Vagina (tissue), 2 donors: ENCODE measurements at places on chromosomes 12 and 14. TPM values are rescaled to one million over a fixed set of nuclear protein-coding genes. Genes with fewer than 3 reads are reported as not detected.

- H3K4me1 ChIP-seq = peaks cover 8% of the 10 kb centered on the region
- H3K4me3 ChIP-seq = no peak overlapping the region
- no peaks in the 10 kb centered on the region for H3K27me3 ChIP-seq
- DNase-seq = no peak
- H3K27ac ChIP-seq = no peak overlapping the region
Observed at GRCh38 chr14:84080944-84081343, 1449.0 kb upstream of the FLRT2 start.

DNA sequence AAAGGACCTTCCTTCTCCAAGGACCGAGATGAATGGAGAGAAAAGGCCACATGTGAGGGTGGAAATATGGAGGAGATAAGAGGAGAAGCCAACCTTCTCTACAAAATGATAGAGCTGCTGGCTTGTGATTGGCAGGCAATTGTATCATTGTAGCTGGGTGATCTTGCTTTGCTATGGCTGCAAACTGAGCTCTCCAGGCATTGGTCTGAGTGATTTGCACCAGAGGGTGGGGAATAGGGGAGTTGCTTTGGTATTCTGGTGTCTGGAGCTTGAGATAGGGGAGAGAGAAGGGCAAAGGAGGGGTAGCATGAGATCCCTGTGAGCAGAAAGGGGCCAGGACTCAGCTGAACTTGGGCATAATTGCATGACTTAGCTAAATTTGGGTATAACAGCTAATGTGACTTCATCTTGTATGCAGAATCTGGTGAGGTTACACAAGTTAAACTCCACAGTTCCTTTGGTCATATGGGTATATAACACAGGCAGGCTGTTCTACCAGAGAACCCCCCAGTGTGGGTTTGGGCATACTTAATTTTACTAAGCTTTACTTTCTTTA is 72.0 kb downstream of the FOS start:
- no peaks in the 10 kb centered on the region for H3K4me1 ChIP-seq
- DNase-seq = no peak
- H3K27me3 ChIP-seq = no peaks in the 10 kb centered on the region
- H3K4me3 ChIP-seq = no peak overlapping the region
- H3K36me3 ChIP-seq = no peaks in the 10 kb centered on the region

- peaks cover 41% of the 10 kb centered on the region for H3K4me1 ChIP-seq
- no peak overlapping the region for H3K4me3 ChIP-seq
- DNase-seq = no peak
Observed at GRCh38 chr12:51321882-51322281, 2.1 kb downstream of the BIN2 start.

Gene OAS3
- 20.1 TPM for total RNA-seq

Gene MFAP5
- total RNA-seq = 159 TPM

- no peak for DNase-seq
- H3K4me1 ChIP-seq = no peaks in the 10 kb centered on the region
- H3K27ac ChIP-seq = no peak overlapping the region
- H3K27me3 ChIP-seq = no peaks in the 10 kb centered on the region
Observed at GRCh38 chr12:4766445-4766844, 46.2 kb downstream of the GALNT8 start.

- H3K4me3 ChIP-seq = no peak overlapping the region
- H3K4me1 ChIP-seq = peaks cover 25% of the 10 kb centered on the region
- no peak for DNase-seq
- H3K27me3 ChIP-seq = no peaks in the 10 kb centered on the region
- no peak overlapping the region for H3K27ac ChIP-seq
- H3K36me3 ChIP-seq = no peaks in the 10 kb centered on the region
Observed at GRCh38 chr12:13162904-13163303, 33.6 kb upstream of the EMP1 start.

Gene ETFBKMT
- total RNA-seq = 0.98 TPM

DNA sequence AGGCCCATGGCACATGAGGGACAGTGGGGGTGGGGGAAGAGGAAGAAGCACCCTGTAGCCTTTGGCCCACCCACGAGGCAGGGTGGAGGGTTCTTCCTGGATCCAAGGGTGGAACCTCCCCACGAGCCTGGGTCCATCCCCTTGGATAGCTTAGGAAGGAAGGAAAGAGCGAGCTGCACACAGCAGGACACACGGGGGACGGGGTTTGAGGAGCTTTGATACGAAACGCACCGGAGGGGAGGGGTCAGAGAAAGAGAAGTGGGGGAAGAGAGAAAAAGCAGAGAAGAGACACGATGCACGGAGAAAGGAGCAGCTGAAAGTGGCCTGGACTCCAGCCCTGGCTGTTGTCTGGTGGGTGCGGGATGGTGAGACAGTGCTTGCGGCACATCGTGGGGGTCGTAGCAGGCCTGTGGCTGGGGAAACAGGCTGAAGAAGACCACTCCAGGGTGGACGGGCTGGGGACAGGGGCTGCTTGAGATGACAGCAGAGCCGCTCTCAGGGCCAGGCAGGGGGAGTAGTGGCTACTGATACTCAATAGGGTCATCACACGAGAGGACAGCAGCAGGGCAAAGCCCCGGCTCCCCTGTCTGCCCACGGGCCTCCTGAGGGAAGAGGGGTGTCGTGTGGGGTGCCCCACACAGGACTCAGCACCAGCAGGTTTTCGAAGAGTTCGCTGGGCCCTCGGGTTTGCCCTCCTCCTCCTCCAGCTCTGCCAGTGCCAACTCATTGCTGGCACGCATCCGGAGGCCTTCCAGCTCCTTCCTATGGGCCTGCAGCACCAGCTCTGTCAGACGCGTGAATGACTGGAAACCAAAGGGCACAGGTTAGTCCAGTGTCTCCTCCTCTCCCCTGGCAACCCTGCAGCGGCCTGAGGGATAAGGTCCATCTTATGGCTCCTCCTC is 5.4 kb upstream of the GPX2 start:
- H3K4me3 ChIP-seq = no peak overlapping the region
- H3K36me3 ChIP-seq = peaks cover 13% of the 10 kb centered on the region
- no peak overlapping the region for H3K27ac ChIP-seq

DNA sequence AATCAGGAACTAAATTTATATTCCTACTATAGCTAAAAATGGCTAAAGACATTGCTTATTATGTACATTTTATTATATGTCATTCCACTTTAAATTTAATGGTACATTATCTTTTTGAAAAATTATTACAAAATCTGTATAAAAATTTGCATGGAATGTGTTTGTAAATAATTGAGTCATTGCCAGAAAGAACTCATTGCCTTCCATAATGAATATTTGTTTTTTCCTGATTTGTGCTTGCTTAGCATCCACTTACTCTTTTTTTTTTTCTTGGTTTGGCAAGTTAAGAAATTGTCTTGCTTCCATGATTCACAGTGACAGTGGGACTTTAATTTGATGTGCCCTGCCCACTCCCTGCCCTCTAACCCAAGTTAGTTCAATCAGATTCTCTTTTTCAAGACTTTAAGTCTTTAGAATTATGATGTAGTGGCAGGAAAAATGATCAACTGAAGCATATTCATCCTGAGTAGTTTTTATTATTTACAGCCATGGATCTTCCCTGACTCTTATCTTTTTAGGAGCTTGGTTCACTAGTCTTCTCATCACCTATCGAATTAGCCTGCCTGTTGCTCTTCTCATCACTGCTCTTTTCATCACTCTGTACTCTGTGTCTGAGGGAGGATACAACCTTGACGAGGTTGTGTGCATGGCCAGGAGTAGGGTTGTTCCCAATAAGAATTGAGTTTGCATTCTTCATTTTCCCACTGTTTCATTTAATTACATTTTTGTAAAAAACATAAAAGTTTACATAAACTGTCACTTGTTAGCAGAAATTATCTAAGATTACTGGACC is 442.0 kb downstream of the BTG1 start:
- H3K27ac ChIP-seq = no peak overlapping the region
- no peak for DNase-seq
- H3K4me1 ChIP-seq = no peaks in the 10 kb centered on the region
- H3K4me3 ChIP-seq = no peak overlapping the region

GRCh38 chr12:79978692-79979091 is 43.8 kb upstream of the PPP1R12A start:
- no peak overlapping the region for H3K27ac ChIP-seq
- H3K36me3 ChIP-seq = no peaks in the 10 kb centered on the region
- no peak for DNase-seq

DNA sequence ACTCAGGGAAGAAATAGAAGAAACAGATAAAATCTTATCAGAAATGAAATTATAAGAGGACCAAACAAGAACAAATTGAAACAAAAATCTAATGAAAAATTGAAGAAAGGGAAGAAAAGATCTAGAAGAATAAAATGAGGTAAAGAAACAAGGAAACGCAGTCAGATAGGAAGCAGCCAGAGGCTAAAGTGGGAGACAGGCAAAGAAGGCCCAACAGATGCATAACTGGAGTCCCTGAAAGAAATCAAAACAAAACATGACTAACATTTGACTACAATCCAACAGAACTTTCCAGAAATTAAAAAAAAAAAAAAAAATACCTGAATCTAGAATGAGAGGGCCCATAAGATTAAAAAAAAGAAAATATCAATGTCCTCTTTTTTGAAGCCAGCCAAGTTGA is 65.6 kb downstream of the AMN start:
- H3K27me3 ChIP-seq = no peaks in the 10 kb centered on the region
- H3K4me1 ChIP-seq = peaks cover 19% of the 10 kb centered on the region
- no peak overlapping the region for H3K27ac ChIP-seq
- no peak overlapping the region for H3K4me3 ChIP-seq
- DNase-seq = no peak
- peaks cover 33% of the 10 kb centered on the region for H3K36me3 ChIP-seq

- H3K27ac ChIP-seq = peak overlapping the region; percentile 30
- no peak overlapping the region for H3K4me3 ChIP-seq
- H3K4me1 ChIP-seq = peaks cover 35% of the 10 kb centered on the region
- DNase-seq = no peak
- no peaks in the 10 kb centered on the region for H3K36me3 ChIP-seq
- no peaks in the 10 kb centered on the region for H3K27me3 ChIP-seq
Observed at GRCh38 chr12:75705749-75706711, 194.6 kb upstream of the KRR1 start.

DNA sequence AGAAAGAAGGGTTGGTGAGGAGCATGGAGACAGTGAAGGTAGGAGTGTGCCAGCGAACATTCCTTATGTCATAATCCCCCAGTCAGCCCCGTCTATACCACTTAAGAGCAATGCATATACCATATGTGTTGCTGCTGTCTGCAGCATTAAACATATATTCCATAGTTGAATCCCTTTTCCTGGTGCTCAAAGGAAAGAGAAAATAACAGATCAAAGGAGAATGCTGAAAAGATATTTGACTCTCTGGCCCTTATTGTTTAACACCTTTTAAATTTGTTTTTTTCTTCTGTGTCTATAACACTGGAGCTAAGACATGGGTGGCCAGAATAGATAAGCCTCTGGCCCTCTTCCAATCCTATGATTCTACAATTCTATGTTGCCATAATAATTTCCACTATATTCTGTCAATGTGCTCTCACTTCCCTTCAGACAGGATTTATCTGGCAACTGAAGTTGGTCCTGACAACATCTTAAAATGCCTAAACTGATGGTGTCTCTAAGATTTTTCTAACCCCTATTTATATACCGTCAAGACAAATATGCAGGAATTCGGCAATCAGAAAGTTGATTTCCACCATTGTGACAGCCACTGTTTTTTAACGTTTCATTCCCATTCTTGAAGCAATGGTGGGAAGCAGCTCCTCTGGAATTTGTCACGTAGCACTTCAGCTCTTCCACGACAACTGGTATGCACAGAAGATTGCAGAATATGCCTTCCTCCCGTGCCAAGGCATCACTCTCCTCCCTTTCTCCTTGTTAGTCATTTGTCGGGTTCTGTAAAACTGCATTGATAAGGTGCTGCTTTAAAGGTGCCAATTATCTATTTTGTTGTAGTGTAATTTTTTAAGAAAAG is 204.7 kb downstream of the BCAT1 start:
- no peak for DNase-seq
- no peaks in the 10 kb centered on the region for H3K36me3 ChIP-seq
- H3K4me3 ChIP-seq = no peak overlapping the region
- H3K4me1 ChIP-seq = no peaks in the 10 kb centered on the region
- no peak overlapping the region for H3K27ac ChIP-seq

DNA sequence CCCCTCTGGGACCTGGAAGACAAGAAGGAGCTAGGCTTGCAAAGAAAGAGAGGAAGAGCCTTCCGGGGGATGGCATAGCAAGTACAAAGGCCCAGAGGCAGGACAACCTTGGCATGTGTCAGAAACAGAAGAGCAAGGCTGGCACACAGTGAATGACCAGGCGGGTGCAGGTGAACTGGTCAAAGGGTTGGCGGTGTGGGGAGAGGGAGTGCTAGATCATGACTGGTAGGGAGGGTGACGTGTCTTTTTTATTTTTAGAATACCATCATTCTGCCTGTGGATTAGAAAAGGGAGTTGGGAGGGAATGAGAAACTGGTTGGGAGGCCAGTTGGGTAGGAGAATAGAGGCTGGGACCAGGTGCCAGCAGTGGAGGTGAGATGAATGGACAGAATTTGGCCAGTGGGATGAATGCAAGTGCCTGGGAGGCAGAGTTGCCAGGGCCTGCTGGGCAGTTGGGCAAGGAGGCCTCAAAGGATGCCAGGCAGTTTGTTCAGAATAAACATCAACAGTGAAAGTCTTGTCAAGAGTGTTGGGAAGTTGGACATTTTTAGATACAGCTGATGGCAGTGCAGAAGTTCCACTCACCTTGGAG is 168.3 kb downstream of the CACNA1C start:
- H3K27ac ChIP-seq = no peak overlapping the region
- H3K27me3 ChIP-seq = no peaks in the 10 kb centered on the region
- no peaks in the 10 kb centered on the region for H3K4me1 ChIP-seq
- no peak for DNase-seq
- no peaks in the 10 kb centered on the region for H3K36me3 ChIP-seq

DNA sequence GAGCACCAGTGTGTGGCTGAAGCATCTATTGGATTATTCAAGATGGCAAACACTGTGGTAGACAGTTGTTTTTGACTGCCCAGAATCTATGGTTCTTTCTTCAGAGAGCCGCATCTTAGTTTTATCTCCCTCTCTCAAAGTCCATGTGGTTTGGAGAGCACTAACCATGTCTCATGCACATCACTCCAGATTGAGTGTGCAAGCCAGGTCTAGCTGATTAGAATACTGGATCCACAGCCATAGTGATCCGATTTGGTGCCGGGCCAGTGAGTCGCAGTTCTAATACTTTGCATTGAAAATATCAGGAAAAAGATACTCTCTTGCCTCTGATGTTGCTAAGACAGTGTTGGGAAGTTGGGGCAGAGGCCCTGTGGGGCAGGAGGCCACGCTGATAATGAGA is 4.6 kb upstream of the SBNO1 start:
- no peak for DNase-seq
- peaks cover 7% of the 10 kb centered on the region for H3K4me1 ChIP-seq
- H3K36me3 ChIP-seq = no peaks in the 10 kb centered on the region
- no peak overlapping the region for H3K27ac ChIP-seq

DNA sequence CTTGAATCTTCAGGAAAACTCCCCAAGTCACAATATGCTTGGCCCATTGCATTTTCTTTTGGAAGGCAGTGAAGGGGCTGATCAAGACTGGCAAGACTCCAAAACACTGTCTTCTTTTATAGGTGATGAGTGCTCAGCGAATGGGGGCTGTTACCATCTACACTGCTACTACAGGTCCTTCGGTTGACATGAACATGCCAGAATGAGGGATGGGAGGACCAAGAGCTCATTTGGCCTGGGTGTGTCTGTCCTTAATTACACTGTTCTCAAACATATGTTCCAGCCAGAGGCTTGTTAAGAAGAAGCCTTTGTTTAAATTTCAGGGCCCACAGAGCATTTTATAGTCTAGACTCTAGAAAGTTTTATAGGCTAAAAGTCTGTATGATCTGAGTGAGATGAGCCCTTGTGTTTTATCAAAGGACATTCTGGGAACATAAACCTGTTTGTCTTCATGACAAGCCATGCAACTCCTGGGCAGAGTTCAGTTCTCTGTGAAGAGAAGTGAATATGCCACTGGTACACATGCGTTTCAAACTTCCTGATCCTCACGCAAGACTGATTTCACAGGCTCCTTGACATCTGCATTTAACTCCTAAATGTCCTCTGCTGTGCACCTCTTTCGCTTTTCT is 4.7 kb upstream of the FAM234B start:
- no peak overlapping the region for H3K4me3 ChIP-seq
- peaks cover 19% of the 10 kb centered on the region for H3K4me1 ChIP-seq
- no peak overlapping the region for H3K27ac ChIP-seq
- no peaks in the 10 kb centered on the region for H3K27me3 ChIP-seq
- no peaks in the 10 kb centered on the region for H3K36me3 ChIP-seq
